Activated T-cell treated with anti-CD3 and anti-CD28 coated beads, Interleukin-2, amount 50 U/mL, for 4 hours (primary cell): ENCODE measurements at places on chromosomes 2 and 18. TPM values are rescaled to one million over a fixed set of nuclear protein-coding genes. Genes with fewer than 3 reads are reported as not detected.

- no peak for DNase-seq
Measured at GRCh38 chr18:74745633-74746403, 148.1 kb downstream of the ZNF407 start.

Gene DES
- total RNA-seq: 0.49 TPM

DNA sequence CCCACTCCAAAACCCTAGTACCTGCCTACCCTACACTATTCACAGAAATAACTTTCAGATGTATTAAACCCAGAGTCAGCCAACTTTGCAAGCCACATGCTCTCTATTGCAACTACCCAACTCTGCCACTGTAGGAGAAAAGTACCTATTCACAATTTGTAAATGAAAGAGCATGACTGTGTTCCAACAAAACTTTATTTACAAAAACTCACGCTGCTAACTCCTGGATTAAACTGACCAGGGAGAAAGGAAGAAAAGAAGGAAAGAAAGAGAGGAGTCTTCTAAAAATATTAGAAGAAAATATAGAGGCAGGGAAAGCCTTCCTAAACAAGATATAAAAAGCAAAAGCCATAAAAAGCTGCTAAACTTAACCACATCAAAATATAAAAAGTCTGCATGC is 24.6 kb downstream of the SLC1A4 start:
- DNase-seq: no peak

Gene MAP3K19
- total RNA-seq: not detected

GRCh38 chr2:161436411-161436810 is 20.3 kb downstream of the TBR1 start:
- DNase-seq: no peak

DNA sequence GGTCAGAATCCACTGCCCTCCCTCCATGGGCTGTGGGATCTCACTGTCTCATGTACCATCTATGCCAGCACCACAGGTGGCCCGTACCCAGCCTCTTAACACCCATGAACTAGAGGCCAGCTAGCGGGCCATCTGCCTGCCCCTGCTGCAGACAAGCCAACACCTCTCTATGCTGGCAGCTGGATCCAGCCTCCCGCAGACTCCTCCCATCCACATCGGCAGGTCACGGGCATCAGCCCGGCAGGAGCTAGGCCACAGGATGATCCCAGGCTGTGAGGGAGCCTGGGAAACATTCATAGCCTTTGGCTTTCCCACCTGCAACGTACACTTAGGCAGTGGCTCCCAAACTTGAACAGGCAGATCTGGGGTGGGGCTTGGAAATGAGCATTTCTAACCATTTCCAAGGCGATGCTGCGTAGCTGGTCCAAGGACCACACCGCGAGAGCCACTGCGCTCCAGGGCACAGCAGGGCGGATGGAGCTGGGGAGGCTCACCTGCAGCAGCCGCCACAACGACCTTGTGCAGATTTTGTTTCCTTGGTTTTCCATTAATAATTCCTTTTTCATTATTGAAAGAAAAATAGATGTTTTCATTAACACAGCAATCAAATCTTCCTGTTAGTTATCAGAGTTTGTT is 114.7 kb downstream of the KCNF1 start:
- DNase-seq: no peak

Gene TGFA
- 0.33 TPM for total RNA-seq

Gene LRRC30
- not detected for total RNA-seq

Gene NYAP2
- total RNA-seq: not detected

Gene CCDC178
- total RNA-seq: not detected
